Fibroblast of skin of scalp (primary cell): ENCODE measurements at places on chromosomes 13 and 19.

DNA sequence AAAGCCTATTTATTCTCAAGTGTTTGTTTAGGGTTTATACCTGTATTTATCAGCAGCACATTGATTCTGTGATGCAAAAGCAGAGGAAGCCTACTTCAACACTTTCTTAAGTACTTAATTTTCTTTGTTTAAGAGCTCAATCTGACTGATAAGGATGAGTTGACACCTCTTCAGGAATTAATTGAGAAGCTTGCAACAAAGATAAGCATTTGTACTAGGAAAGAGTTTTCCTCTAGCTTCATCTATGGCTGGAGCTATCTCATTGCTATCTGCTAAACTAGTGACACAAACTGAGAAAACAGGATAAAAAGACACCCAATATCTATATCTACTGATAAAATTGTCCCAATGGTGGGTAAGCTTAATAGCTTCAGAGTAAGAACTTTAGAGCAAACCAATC is 170.1 kb upstream of the SLITRK6 start:
- DNase-seq = no peak

DNA sequence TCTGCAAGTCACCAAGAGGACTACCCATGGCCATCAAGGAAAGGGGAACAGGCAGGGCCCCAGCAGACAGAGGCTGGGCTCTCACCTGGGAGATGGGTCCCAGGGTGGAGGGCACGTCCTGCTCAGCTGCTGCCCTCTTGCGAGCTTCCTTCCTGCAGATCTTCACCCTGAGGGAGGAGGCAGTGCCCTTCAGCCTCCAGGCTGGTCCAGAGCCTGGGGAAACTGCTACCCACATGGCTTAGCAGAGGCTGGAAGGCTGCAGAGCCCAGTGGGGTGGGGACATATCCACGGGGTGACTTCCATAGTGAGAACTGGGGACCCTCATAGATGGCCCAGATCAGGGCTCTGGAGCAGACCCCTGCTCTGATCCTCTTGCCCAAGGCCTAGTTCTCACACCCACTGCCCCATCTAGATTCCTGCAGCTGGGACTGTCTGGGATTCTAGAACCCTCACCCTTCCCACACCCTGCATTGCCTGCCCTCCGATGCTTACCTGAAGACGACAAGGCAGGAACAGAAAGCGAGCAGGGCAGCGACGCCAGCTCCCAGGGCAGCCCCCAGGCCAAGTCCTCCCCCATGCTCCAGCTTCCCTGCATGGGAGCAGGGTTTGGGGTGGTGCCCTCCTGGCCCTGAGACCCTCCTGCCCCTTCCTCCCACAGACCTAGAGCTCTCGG is 9.0 kb downstream of the SIGLEC11 start:
- no peak for DNase-seq

GRCh38 chr19:32971012-32971595 is 654 bp downstream of the CEP89 start:
- no peak for DNase-seq

GRCh38 chr13:73338389-73338788 is 279.6 kb downstream of the KLF5 start:
- no peak for DNase-seq

DNA sequence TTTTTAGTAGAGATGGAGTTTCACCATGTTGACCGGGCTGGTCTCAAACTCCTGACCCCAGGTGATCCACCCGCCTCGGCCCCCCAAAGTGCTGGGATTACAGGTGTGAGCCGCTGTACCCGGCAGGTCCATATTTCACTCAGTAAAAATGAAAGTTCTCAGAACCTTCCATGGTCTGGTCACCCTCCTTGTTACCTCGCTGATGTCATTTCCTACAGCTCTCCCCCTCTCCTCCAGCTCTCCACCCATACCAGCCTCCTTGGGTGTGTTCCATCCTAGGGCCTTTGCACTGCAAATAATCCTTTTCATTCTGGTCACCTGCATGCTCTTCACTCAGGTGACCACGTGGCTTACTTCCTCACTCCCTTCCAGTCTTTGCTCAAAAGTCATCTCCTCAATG is 78.2 kb upstream of the TNFSF11 start:
- DNase-seq = no peak

- DNase-seq = no peak
These were observed 106.2 kb downstream of the DNAJC15 start for GRCh38 chr13:43129511-43130110.

- DNase-seq = no peak
These were observed 164.2 kb downstream of the MTUS2 start for GRCh38 chr13:28984326-28984725.

DNA sequence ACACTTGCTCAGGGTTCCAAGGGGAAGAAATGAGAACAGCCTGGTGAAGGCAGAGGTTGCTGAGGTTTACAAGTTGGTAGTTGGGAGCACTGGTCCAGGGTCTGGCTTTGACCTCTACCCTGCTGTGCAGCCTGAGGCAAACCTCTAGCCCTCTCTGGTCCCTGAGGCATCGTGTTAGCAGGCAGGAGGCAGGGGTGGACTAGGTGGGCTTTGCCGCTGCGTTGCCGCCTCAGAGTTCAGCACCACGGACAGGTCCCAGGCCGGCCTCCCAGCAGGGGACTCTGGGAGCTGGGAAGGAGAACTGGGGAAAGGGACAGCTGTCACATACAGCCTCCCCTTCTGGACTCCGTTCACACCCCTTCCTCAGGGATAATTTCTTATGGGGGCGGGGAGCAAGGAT is 3.1 kb downstream of the NCAN start:
- DNase-seq = peak; percentile 58

DNA sequence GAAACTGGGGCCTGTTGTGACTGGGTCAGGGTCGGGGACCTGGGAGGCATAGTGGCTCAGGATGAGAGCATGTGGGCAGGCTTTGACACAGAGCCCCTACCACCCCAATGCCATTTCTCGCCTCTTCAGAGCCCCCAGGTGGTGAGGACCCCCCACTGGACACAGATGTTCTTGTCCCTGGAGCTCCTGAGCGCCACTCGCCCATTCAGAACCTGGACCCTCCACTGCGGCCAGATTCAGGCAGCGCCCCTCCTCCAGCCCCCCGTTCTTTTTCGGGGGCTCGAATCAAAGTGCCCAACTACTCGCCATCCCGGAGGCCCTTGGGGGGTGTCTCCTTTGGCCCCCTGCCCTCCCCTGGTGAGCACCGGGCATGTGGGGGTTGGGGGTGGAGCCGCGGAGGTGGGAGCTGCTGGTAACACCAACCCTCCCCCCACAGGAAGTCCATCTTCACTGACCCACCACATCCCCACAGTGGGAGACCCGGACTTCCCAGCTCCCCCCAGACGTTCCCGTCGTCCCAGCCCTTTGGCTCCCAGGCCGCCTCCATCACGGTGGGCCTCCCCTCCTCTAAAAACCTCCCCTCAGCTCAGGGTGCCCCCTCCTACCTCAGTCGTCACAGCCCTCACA is 10.4 kb downstream of the IGFLR1 start:
- DNase-seq = no peak

GRCh38 chr13:55361141-55361540 is 1779.6 kb upstream of the PRR20A start:
- DNase-seq = no peak

DNA sequence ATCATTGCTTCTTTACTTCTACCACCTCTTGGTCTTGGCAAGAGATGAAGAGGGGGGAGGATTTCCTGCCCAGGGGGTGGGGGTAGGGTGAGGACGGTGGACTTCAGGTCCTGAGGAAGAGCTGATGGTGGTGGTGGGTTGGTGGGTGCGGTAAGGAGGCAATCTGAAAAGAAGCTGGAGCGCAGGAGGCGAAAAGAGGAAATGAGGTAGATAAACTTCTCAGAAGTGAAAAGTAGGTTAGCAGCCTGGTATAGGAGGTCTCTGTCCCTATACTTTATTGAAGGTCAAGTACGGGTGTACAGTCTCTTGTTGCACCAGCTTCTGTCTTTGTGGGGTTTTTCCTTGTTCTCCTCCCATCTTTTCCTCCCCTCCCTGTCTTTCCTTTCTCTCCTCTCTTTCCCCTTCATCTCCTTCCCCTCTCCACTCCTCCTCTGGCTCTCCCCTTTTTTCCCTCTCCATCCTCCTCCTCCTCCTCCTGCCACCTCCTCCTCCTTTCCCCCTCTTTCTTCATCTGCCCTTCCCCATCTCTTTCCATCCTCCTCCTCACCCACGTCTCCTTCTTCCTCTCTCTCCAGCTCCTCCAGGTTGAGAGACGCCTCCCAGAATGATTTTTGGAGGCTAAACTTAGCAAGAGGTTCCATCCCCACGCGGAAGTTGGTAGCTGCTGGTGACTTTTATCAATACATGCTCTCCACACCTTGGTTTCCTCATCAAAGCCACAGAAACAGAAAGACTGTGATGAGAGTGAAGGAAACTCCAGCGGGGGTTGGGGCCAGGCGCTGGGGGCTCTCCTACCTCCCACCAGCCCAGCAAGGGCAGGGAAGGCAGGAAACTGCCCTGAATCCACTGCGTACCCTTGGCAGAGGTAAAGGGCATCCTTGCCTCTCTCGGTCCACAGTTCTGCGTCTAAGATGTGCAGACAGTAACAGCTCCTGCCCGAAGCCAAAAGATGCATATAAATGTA is 15.3 kb downstream of the TNFSF14 start:
- no peak for DNase-seq

- no peak for DNase-seq
These were observed 2.6 kb downstream of the BBC3 start for GRCh38 chr19:47228168-47228936.

DNA sequence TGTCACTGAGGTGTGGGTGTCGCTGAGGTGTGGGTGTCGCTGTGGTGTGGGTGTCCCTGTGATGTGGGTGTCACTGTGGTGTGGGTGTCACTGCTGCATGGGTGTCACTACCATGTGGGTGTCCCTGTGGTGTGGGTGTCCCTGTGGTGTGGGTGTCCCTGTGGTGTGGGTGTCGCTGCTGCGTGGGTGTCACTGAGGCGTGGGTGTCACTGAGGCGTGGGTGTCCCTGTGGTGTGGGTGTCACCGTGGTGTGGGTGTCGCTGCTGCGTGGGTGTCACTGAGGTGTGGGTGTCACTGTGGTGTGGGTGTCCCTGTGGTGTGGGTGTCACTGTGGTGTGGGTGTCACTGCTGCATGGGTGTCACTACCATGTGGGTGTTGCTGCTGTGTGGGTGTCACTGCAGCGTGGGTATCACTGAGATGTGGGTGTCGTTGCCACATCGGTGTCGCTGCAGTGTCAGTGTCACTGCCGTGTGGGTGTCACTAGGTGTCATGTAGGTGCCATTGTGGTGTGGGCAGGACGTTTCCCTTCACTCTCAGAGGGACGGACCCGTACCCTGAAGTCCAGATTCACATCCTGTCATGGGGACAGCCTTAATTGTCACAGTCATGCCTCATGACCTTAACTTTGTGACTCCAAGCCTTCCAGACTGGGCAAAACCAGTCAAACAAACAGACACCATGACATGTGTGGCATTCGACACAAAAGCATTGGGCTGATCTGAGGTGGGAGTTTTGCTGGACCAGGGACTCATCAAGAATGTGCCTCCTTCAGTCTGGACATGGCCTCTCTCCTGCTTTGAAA is 12.7 kb upstream of the GAS6 start:
- no peak for DNase-seq

GRCh38 chr19:17555480-17555928 is at the start of gene COLGALT1:
Gene COLGALT1 (plus strand): TSS chr19:17555649. CDS start chr19:17555714, 65 bp downstream.
- peak; percentile 94 for DNase-seq

DNA sequence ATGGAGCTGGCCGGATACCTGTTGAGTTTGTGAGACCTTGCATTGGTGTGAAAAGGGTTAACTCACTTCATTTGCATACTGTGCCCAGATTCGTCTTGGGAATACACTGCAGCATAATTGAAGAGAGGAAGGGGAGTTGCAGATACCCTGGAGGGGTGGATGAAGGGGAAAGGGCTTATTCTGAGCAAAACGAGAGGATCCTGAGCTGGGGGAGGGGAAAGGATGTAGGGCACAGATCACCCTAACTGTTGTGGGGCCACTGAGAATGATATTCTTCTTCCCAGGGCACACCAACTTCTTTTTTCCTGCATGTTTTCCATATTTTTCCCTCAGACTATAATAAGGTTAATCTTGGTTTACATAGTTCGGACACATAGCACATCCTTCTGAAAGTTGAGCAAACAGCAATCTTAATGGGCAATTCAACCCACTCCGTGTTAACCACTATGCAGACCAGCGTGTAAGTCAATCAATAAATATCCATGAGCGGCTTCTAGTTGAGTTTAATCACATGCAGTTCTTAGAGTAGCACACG is 11.7 kb upstream of the PTPRS start:
- DNase-seq = peak; percentile 18

DNA sequence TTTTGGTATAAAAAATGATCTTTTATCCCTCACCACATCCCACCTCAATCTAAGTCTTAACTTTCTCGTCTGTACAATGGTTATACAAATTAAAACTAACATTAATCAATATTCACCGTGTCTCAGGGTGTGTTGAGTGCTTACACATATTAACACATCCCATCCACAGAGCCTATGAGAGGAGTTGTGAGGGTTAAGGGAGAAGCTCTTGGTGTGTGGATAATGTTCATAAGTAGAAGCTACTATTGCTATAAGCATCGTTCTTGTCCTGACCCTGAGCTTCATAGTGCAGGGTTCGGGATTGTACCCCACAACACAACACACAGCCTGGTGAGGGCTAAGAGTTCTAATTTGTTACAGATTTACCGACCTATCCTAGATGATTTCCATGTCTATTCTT is 2.5 kb downstream of the FPR3 start:
- no peak for DNase-seq

GRCh38 chr19:32767951-32768679 is 48.5 kb downstream of the TDRD12 start:
- no peak for DNase-seq

GRCh38 chr19:2207991-2208860 is 27.9 kb downstream of the PLEKHJ1 start:
- DNase-seq = peak; percentile 89

GRCh38 chr13:52319876-52320275 is 86.1 kb downstream of the THSD1 start:
- no peak for DNase-seq

- peak; percentile 34 for DNase-seq
These were observed 32.3 kb upstream of the AKAP11 start for GRCh38 chr13:42239644-42240043.
